ENCODE measurements at places on chromosomes 4 and X. TPM values are rescaled to one million over a fixed set of nuclear protein-coding genes. Genes with fewer than 3 reads are reported as not detected.
A peak's percentile ranks its signal among the peaks of the same experiment; 100 is the strongest.

- DNase-seq: no peak
Observed at GRCh38 chr4:109007976-109008375, 245.1 kb upstream of the ETNPPL start.

DNA sequence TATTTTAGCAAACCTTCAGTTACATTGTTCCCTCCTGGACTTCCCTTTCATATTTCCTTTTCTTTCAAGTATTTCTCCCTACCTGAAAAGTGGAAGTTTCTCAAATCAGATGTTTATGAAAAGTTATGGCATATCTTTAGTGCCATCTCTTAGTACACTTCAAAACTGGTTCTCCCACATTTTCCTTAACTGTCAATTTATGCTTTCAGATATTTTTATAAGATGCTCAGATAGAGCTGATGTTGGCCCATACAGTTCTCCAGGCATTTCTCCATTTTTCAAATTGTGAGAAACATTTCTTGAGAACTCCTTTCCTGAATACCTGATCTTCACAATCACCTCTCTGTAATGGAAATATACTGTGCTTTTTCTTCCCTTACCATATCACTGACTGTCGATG is 32.5 kb upstream of the AP1AR start:
- no peak for DNase-seq

DNA sequence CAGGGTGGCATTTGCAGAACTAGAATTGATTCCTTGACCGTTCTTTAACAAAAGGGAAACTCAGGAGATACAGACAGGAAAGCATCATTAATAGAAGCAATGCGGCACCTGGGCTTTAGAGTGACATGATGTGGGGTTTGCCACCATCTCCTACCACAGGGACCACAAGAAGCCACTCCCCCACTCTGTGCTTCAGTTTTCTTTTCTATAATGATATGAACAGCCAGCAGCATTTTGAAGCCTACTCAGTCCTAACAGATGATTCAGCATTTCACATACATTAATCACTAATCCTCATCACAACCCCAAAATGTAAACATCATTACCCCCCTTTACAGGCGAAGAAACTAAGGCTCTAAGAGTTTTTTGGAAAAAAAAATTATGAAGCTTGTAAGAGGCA is 22.9 kb downstream of the CCDC149 start:
- no peak for DNase-seq

- DNase-seq: no peak
Observed at GRCh38 chrX:100895365-100896075, 21.4 kb upstream of the NOX1 start.

DNA sequence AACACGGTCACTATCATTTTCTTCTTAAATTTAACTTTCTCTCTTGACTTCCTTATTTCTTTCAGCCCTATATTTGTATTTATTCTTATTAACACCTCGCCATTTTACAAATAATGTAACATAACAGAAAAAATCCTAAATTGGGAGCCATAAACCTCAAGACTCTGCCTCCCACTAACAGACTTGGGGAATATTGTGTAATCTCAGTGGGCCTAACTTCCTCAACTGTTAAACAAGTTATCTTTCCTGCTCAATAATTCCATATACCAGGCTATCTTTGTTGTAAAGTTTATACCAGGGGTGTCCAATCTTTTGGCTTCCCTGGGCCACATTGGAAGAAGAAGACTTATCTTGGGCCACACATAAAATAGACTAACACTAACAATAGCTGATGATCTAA is 26.2 kb downstream of the PRSS12 start:
- no peak for DNase-seq

DNA sequence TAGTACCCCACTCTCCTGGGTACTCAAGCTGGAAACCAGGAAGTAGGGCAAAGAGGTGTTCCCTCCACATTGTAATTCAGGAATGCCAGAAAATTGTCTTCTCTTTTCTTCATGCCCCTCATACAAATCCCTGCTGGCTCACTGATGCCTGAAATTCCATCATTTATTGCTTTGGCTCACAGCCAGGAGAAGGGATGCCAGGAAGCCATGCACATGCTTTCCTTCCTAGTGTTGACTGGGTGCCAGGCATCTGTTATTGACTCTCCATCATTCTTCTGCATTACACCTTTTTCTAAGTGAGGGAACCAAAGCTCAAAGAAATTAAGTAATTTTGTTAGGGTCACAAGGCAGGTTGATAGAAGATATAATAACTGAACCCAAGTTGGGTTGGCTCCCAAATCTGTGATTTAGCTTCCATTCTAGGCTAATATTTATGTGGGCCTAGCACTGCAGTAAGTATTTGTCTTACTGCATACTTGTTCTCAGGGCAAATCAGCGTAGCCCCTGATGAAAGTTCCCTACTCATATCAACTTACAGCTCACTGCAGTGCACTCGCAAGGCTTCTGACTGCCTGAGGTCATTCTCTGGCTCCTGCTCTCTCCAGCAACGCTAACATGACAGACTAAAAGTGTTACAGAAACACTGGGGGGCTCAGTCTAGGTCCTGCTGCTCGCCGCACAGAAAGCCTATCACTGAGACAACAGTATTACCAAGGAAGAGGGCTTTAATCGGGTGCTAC is 89.0 kb downstream of the TRAPPC11 start:
- no peak for DNase-seq

DNA sequence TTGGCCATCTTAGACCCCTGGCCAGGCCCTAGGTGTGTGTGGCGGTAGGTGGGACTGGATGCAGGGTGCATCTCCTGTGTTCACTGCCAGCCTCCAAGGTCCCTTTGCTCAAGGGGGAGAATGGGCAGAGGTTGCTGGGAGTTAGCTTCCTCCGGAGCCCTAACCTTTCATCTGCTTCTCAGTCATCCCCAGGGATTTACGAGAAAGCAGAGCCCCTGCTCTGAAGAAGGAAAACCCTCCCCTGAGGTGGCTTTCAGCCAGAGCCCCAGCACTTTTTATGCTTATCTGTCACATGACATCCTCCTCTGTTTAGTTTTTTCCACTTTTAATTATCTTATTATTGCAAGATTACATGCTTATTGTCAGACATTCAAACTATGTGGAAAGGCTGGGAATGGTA is 44.9 kb upstream of the DDX3X start:
- no peak for DNase-seq

GRCh38 chr4:169566021-169566818 is 46.2 kb downstream of the NEK1 start:
- no peak for DNase-seq

- peak; percentile 40 for DNase-seq
Observed at GRCh38 chrX:106894392-106894909, 8.7 kb downstream of the RIPPLY1 start.

The CXCL13 gene
- total RNA-seq: not detected

DNA sequence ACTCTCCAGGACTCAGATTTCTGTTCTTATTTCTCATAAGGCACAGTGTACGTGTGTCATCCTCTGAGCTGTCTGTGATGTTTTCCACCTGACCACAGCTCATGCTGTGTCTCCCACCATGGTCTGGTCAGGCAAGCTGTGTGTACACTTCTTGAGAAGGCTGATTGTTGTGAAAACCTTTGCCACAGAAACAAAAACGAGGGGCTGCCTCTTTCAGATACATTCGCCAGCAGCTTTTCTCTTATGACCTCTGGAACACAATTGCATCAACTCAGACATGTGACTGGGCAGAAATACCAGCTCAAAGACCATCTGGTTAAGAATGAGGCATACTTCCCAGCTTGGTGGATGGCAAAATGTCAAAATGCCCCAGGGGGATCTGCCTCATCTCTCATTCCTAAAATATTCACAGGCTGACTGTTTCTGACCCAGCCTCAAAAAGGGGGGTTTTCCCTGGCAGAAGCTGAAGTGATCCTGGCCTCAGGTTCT is 46.1 kb downstream of the PGRMC2 start:
- DNase-seq: no peak

DNA sequence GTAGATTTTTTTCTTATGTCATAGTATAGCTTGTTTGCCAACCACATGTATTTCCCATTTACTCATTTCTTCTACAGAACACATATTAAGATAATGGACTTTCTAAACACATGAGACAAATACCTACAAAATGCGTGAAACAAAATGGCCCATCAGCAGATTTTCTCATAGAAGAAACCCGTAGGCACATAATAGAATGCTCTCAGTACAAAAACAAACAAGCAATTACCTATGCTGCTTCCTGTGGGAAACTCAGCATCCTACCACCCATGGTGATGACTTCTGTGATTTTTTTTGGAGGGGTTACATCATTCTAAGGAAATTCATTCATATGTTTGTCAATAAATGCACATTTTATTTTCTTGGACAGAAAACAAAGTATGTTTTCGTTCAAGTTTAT is 343.6 kb downstream of the SPRY1 start:
- DNase-seq: no peak

The TMEM165 gene
- 34.3 TPM for total RNA-seq

DNA sequence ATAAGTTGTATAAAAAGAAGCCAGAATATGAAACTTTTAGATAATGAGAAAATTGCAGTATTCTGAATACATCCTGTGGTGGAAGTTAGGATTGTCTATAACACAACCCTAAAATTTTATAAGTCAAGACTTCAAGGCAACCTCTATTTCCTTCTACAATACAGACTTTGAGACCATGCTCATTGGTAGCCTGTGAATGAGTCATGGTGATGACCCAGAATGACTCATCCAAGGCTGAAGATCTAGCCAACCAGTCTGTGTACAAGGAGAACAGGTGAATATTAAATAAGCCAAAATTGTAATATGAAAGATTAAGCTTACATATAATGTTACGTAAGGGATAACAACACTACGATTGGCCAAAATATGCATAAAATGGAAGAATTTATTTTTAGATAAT is 475.9 kb upstream of the GALNT7 start:
- no peak for DNase-seq

DNA sequence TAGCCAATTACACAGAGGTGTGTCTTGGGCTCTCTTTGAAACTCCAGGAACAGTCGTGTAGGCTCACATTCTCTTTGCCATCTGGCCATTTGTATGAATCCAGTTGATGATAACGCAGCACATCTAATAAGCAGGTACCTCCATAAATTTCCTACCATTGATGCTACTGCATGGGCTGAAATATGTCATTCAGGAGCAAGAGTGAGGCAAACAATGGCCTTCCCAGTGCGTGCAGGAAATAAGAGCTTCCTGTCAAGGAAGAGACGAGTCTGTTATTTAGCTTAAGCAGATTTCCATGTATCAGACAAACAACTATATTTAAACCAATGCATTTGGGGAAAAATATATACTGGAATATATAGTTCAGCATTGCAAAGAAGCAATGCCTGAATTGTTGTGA is 102.1 kb upstream of the MXRA5 start:
- DNase-seq: no peak

GRCh38 chr4:169582203-169582602 is 30.2 kb downstream of the NEK1 start:
- no peak for DNase-seq

- DNase-seq: no peak
Observed at GRCh38 chr4:36172656-36173055, 71.7 kb downstream of the ARAP2 start.

DNA sequence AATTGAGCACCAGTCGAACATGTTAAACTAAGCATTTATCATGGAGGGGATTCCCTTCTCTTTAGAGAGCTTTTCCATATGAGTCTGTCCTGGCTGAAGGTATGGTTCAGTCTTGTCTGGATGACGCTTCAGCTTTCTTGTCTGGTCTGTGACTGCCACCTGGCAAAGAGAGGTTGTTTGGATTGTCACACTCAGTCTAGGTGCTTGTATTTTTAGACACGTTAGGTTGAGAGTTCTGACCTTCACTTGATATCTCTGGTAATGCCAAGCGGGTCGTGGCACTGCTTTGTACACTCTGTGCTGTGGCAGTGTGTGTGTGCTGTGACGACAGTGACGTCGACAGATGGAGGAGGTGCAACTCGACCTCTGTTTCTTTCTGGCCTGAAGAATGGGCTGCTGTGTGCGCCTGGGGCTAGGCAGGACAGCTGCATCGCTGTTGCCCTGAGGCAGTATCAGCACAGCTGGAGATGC is 12.6 kb downstream of the NOCT start:
- DNase-seq: peak; percentile 81

DNA sequence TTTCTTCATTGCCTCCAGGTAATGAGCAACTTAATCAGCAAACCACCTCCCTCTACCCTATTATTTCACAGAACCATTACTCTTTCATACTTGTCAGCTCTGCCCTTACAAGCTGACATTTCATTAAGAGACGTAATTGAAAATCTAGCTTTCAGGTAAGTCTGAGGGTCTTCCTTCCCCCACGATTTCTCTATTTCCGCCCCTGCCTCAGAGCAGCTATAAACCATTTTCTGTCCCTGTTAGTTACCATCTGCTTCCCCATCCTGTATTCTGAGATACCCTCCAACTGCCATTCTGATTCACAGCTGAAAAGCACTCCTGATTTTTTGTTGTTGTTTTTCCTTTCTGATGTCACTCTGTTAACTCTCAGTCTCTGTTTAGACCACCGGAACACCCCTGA is 37.1 kb downstream of the SH3RF1 start:
- DNase-seq: no peak

DNA sequence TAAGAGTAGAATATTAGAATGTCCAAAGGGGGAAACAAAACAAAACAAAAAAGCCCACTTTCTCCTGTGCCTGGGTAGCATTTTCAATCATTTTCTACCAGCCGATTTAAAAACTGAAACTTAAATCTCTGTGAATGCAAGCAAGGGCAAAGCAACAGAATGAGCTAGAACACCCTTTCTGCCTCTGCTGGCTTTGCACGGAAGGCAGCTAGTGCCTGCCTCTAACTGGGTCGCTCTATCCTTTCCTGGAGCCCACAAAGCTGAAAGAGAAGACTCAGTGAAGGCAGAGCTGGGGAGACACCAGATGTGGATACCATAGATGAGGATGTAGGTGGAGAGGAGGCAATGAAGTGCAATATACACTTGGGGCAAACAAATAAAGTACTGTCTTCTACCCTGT is 248.9 kb upstream of the TTC29 start:
- no peak for DNase-seq

DNA sequence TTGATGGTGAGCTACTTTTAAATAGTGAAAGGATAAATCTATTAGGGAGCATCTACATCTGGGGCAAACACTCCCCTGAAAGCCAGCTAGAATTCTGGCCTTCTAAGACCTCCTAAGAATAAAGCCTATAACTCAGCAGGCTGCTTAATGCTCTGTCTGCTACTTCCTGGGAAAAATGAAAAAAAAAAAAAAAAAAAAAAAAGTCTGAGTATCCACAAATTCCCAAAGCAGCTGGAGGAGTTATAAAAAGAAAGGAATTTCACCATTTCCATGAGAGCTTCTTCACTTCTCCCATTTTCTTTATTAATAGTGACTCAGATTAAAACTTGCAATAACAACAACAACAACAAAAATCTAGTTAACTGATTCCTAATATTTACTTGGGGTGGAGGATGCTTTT is 511.2 kb downstream of the INPP4B start:
- DNase-seq: no peak

DNA sequence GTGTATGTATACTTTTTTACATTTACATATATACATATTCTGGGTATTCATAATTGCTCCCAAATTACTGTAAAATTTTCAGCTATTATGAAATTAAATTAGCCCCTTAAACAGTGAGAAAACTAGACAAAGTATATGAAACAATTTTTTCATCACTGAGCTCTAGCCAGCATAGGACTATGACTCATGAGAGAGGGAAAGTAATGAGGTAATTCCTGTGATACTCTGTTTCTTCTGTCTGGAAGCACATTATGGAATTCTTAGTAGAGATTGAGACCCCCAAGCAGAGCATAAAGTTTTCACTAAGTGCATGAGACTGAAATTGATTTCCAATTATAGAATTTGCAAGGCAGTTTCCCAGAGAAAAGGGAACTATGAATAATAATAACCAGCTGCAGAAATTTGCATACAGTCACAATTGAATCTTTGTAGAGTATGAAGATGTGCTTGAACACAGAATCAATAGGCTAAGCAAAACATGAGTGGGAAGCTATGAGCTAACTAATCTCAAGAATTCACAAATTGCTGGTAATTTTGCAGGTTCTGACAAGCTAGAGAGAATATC is 779.3 kb downstream of the ARAP2 start:
- DNase-seq: no peak

The HPGD gene
- total RNA-seq: 1.3 TPM

All from Right ventricle myocardium superior (tissue), 1 donor.